ENCODE measurements at places on chromosomes 4 and X.

- no peak for DNase-seq
These were observed 538.5 kb downstream of the BCOR start for GRCh38 chrX:39559229-39559628.

DNA sequence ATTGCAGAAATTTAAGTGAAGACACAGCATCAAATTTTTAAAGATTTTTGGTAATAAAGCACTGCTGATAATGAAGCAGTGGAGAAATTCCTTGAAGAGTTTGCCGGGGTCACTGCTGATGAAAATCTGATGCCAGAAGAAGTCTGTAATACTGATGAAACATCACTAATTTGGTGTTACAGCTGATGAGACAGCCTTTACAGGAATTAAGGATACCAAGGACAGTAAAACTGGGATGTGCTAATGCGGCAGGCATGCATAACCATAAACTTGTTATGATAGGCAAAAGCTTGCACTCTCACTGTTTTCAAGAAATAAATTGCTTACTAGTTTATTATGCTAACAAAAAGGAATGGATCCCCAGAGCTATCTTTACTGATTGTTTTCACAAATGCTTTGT is 52.9 kb upstream of the VEGFC start:
- no peak for DNase-seq

GRCh38 chrX:28988246-28988645 is 401.0 kb downstream of the IL1RAPL1 start:
- no peak for DNase-seq

GRCh38 chrX:108312957-108313356 is 125.3 kb downstream of the COL4A6 start:
- DNase-seq = no peak

DNA sequence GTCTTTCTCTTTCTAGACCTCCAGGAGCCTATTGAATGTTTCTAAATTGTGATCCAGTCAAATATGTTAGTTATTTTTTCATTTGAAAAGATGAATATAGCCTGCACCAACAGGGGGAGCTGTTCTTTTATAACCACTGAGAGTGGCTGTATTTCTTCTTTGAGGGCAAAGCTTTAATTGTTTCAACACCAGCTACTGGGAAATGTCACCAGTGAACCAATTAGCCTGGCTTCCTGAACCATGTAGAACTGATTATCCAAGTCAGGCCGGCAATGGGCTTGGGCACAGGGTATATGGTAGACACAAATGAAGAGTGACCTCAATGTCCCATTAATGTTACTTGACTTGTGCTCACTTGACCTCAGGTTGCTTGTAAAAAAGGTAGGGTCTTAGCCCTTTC is 4.8 kb upstream of the DAPP1 start:
- peak; percentile 58 for DNase-seq

- DNase-seq = no peak
These were observed 134.3 kb upstream of the PPARGC1A start for GRCh38 chr4:24024157-24024556.

GRCh38 chr4:1588306-1588705 is 95.8 kb downstream of the FAM53A start:
- no peak for DNase-seq

Measured in activated naive CD8-positive, alpha-beta T cell treated with anti-CD3 and anti-CD28 coated beads, Interleukin-2, amount 50 U/mL, for 24 hours (primary cell).